Daoy (cell line): ENCODE measurements at places on chromosomes 7 and 10. TPM values are rescaled to one million over a fixed set of nuclear protein-coding genes. Genes with fewer than 3 reads are reported as not detected.

The KLF14 gene
- 0.06 and 0.86 TPM in 2 replicates for total RNA-seq

The GIMAP7 gene
- total RNA-seq = not detected in 2 replicates

The TSPAN14 gene
- total RNA-seq = 19.9 and 21.0 TPM in 2 replicates

The ASB4 gene
- total RNA-seq = 0.06 TPM in 1 of 2 replicates, not detected in the other

The ABCB1 gene
- 11.8 and 18.9 TPM in 2 replicates for total RNA-seq

The DGKI gene
- 26.1 and 29.9 TPM in 2 replicates for total RNA-seq

The FFAR4 gene
- total RNA-seq = not detected in 2 replicates

The OR13A1 gene
- not detected in 2 replicates for total RNA-seq

The ZNF655 gene
- 89.1 and 116 TPM in 2 replicates for total RNA-seq

The SLC26A5 gene
- total RNA-seq = not detected in 2 replicates

The ENTPD1 gene
- total RNA-seq = 0.06 and 0.17 TPM in 2 replicates

The OR6B1 gene
- total RNA-seq = not detected in 2 replicates

The PDE6C gene
- total RNA-seq = not detected in 2 replicates

DNA sequence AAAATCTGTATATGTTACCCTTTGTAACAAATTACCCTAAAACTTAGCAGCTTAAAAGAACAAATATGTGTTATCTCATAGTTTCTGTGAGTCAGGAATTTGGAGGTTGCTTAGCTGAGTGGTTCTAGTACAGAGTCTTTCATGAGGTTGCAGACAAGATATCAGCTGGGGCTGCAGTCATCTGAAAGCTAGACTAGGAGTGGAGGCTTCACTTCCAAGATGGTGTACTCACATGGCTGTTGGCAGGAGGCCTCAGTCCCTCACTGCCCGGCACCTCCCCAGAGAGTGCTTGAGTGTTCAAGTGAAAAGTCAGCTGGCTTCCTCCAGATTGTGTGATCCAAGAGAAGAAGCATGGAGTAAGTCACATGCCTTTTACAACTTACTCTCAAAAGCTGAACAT is 16.9 kb upstream of the GGCT start:
- DNase-seq = no peak

- DNase-seq = peak; percentile 99
Measured at GRCh38 chr7:116354546-116355423, 144.4 kb downstream of the TES start.

- no peak for DNase-seq
Measured at GRCh38 chr7:135706038-135706742, 21.8 kb downstream of the SLC13A4 start.

- DNase-seq = no peak
Measured at GRCh38 chr7:12655161-12655560, 32.3 kb upstream of the ARL4A start.

- peak; percentile 22 for DNase-seq
Measured at GRCh38 chr10:94172332-94172731, 178.6 kb downstream of the PLCE1 start.

- DNase-seq = no peak
Measured at GRCh38 chr10:131968949-131969348, 12.8 kb downstream of the BNIP3 start.

GRCh38 chr7:40859965-40860543 is 725.2 kb downstream of the SUGCT start:
- DNase-seq = peak; percentile 43

GRCh38 chr7:16244469-16244868 is 176.9 kb downstream of the CRPPA start:
- DNase-seq = no peak

DNA sequence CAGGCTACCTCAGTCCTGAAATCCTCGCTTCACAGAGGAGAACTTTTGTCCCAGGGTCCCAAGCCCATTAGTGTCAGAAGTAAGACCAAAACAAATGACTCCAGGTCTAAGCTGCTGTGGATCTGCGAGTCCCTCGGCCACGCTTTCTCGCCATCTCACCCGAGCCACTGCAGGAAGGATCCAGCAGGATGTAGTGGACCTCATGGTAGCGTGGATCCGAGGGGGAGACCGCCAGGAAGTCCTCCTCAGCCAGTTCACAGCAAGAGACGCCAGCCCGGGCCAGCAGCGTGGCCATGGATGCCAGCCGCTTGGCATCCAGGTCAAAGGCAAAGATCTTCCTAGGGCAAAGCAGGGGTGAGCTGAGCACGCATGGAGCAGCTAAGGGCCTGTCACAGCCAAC is 4.6 kb downstream of the NSUN5 start:
- no peak for DNase-seq

GRCh38 chr10:105291571-105291970 is 650.5 kb downstream of the SORCS3 start:
- no peak for DNase-seq

- DNase-seq = peak; percentile 96
Measured at GRCh38 chr10:58435297-58435985, 50.2 kb downstream of the TFAM start.

GRCh38 chr10:3889961-3890522 is 105.0 kb upstream of the KLF6 start:
- peak; percentile 63 for DNase-seq

DNA sequence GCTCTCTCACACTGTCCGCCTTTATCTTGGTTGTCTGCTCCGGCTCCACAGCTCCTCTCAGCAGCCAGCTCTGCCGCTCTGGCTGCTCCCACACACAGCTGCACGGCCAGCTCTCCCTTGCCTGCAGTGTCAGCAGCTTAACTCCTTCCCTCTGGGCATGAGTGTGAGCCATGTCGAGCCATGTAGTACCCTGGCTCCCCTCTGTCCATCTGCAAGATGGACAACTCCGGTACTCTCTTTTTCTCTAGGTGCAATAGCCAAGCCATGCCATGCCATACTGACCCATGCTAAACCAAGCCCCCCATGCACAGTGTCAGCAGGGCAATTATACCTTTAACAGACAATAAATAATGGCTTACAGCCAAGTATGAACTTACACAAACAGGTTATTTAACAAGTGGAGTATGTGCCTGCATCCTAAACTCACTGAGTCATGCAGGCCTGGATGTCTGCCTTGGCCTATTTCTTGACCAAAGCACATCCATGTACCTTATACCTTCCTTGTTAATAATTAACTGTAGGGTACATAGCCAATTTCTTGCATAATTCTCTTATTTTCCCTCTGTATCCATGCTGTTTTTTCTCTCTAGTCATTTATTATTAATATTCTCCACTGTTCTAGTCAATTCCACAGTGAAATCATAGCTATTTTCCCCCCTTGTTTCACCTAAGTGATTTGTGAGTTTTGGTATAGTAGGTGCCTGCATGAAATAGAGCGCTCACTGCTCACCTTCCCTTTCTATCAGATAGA is 170.9 kb downstream of the CDK14 start:
- peak; percentile 12 for DNase-seq

- DNase-seq = no peak
Measured at GRCh38 chr10:84198206-84198915, 4.0 kb downstream of the CDHR1 start.

DNA sequence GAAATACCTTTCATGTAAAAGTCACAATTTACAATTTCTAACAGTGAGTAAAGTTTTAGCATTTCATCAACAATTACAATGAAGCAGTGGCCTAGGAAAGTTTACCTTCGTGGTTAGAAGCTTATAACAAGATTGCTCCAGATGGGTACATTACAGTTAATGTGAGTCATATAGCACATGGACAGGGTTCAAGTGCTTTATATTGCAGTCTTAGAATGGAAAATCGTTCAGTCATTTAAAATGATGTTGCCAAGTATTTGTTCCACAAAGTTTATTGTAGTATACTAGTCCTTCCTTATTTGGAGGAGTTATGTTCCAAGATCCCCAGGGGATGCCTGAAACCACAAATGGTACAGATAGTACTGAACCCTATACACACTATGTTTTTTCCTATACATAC is 174.6 kb upstream of the TARP start:
- peak; percentile 28 for DNase-seq

GRCh38 chr7:44808914-44809393 is 12.5 kb downstream of the PPIA start:
- DNase-seq = no peak

- DNase-seq = peak; percentile 10
Measured at GRCh38 chr10:88165849-88166271, 302.4 kb downstream of the PTEN start.

DNA sequence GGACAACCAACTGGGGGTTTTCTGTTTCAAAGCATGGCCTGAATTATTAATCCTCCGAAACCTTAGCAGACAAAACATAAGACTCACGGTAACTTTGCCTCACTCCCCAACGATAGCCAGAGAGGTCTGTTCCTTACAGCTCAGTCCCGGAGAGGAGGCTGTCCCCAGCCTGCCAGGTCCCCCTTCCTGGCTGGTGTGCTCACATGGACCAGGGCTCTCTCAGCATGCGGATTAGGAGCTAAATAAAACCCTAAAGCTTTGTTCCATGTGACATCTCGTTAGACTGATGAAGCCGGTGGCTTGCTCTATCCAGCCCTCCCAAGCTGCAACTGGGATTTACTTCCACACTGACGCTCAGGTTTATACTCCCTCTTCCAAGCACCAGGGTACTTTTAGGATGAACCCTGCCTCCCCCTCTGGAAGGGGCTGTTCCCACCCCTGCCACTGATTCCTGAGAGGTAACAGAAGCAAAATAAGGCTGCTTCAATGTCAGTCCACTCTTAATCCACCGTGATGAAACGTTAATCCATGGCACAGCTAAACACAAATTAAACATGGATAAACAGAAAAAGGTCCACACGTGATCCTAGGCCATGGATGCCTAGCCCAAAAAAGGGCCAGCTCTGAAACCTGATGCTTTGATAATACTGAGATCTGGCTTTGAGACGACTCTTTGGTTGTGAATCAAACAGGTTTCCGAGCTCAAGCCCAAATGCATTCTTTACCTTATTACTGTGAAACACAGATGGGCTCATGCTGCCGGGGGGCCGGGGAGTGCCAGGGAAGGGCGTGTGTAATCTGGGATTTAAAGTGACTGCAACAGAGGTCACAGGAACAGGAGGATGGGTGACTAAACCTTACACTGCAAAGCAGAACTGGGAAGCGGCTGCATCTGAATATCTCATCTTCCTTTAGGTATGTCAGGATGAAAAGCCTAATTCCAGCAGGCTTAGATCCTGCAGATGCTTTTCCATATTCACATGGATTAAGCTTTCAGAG is 86.2 kb downstream of the ZRANB1 start:
- no peak for DNase-seq

DNA sequence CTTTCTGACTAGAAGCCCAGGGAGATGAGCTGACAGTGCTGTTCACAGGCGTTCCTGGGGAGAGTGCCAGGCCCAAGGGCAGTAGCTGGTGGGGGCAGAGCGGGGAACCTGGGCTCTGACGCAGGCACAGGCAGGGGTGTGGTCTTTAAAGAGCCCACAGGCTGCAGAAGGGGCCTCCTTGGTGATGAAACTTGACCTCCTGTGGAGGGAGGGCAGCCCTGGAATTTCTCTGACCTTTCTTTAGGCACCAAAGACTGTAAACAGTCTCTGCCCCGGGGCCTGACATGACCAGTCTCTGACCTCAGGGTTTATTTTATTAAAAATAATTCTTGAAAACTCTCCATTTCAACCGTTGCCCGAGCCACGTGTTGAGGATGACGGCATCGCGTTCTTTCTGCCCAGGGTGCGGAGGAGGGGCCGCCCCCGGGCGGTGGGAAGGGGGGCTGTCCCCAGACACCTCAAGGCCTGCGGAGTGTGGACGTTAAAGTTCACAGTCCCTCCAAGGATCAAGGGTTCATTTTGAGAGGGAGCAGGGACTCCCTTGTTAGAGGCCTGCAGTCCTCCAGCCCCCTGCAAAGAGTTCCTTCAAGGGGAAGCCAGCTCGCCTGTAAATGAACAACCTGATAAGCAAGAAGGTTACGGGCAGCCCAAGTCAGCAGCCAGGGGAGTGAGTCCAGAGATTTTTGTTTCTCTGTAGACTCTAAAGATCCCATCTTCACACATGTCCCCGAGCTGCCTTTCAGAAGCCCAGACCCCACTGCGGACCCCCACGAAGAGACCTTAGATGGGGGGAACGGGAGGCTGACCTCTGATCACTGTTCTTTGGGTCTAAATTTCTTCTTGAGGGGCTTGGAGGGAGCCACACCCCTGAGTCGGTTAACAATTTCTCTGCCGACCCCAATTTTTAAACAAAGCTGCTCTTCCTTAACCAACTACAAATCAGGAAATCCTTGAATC is 128.9 kb downstream of the VIPR2 start:
- peak; percentile 72 for DNase-seq

DNA sequence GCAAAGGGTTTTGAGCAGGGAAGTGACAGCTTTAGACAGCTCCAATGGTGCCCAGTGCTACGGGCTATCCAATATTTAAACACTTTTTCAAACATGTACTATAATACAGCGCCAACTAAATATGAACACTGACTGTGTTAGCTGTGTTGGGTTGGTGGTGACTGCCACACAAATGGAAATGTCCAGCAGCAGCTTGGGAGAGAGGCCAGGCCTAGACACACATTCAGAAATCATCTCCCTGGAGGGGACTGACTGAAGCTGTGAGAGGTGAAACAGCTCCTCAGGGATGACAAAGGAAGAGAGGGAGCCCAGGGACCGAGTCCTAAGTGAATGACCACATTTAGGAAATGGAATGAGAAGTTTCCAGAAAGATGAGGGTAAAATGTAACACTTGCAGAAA is 115.8 kb downstream of the UBE2H start:
- DNase-seq = no peak

DNA sequence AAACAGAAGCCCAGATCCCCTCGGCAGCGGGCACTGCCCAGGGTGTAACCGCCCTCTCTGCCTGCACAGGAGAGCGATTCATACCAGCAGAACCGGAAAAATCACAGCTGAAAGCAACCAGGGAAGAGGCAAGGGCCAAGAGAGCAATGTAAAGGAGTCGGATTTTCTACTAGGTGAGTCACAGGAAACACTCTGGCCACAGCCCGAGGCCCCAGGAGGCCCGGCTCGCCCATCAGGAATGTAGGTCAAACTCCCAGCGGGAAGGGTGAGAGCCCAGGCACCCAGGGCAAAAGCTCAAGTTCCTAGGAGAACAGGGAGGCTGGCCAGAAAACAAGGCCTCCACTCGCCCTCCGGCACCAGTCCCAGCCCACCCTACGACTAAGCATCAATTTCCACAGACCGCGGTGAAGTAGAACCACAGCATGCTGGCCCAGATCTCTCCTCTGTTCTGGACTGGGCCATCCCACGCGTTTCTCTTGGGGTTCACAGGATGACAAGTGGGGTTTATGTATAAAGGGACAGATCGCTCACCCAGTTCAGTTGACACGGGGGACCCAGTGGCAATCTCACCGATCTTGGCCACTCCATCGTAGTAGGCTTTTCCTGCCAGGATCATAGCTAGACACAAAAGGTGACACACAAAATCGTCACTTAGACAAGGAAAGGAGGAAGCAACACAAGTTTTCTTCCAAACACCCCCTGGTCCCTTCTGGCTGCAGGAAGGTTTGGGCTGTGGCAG is 46.2 kb downstream of the BAIAP2L1 start:
- peak; percentile 93 for DNase-seq

- DNase-seq = no peak
Measured at GRCh38 chr7:156932006-156932405, 17.5 kb upstream of the NOM1 start.
